ENCODE measurements at places on chromosomes 11 and 22.

DNA sequence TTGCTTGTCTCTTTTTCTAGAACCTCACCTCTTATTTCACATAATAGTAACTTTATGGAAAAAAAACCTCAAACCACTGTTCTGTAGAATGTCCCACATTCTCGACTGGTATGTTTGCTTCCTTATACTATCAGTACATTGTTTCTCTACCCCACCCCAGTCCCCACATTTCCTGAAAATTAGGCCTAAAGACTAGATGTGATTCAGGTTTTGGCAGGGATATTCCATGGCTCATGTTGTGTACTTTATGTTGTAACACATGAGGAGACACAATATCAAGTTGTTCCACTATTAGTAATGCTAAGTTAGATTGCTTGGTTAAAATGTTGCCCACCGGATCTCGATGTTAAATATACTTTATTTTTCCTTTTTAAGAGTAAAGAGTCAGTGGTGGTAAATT, 34.7 kb downstream of the DDIAS start:
- no peak for DNase-seq

DNA sequence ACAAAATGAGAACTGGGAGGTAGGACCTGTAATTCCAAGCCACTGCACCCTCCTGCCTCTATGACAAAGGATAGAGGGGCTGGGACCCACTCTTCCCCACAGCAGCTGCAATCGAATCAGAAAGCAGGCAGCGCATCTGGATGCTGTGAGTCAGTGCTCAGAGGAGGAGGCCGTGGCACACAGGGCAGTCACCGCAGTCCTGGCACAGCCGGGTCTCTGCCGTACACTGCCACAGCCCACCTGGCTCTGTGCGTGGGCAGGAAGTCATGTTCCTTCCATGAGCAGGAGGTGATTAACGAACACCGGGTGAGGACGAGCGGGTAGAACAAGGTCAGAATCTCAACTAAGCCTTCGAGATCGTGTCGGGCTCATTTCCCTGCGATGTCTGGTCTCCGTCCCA, 30.2 kb upstream of the PPFIA1 start:
- no peak for DNase-seq

GRCh38 chr22:22789922-22790845, 97.4 kb upstream of the IGLL5 start:
- no peak for DNase-seq

DNA sequence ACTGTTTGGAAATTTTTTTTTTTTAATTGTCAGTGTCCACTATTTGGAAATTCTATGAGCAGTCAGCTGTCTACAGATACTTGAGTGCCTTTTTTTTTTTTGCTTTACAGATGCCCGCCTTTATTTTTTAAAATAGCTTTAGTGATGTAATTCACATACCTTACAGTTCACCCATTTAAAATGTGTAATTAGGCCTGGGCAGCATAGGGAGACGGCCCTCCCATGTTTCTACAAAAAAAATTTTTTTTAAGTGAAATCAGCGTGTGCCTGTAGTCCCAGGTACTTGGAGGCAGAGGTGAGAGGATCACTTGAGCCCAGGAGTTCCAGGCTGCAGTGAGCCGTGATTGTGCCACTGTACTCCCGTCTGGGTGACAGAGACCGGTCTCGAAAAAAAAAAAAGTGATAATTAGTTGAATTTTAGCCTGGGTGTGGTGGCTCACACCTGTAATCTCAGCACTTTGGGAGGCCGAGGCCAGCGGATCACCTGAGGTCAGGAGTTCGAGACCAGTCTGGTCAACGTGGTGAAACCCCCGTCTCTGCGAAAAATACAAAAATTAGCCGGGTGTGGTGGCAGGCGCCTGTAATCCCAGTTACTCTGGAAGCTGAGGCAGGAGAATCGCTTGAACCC, 1.5 kb downstream of the ZNF143 start:
- DNase-seq = no peak

- no peak for DNase-seq
These were observed at the start of gene OR51G2 for GRCh38 chr11:4919250-4919649. TSS of gene OR51G2 (minus strand) at chr11:4919350. CDS start at chr11:4915663, 3,687 bp downstream.
